ENCODE measurements at places on chromosomes 4 and X.

- no peak for DNase-seq
These were observed 48.8 kb upstream of the AFAP1 start for GRCh38 chr4:7988437-7988836.

- DNase-seq, result no peak
These were observed 117.6 kb upstream of the PCDH18 start for GRCh38 chr4:137649711-137650450.

DNA sequence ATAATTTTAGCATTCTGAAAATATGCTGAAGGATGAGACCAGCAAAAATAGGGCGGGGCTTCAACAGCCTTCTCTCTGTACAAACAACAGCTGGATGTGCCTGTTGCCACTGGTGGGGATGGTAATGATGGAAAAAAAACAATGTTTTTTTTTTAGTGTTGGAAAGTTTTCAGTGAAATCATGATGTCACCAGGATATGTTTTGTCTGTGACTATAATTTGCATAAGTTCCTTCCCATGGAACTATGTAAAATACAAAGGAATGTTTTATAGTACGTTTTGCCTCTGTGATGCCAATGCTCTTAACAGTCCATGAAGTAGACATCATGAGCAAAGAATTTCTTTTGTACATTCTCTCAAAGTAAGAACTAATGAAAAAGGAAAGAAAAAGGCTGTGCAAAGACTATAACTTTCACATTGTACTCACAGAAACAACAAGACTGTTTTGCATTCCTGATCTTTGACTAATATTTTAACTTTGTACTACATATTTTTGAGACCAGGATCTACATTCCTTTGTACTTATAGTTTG is 589.7 kb downstream of the SPRY1 start:
- peak; percentile 83 for DNase-seq

GRCh38 chrX:19017271-19017670 is 33.4 kb upstream of the PHKA2 start:
- no peak for DNase-seq

DNA sequence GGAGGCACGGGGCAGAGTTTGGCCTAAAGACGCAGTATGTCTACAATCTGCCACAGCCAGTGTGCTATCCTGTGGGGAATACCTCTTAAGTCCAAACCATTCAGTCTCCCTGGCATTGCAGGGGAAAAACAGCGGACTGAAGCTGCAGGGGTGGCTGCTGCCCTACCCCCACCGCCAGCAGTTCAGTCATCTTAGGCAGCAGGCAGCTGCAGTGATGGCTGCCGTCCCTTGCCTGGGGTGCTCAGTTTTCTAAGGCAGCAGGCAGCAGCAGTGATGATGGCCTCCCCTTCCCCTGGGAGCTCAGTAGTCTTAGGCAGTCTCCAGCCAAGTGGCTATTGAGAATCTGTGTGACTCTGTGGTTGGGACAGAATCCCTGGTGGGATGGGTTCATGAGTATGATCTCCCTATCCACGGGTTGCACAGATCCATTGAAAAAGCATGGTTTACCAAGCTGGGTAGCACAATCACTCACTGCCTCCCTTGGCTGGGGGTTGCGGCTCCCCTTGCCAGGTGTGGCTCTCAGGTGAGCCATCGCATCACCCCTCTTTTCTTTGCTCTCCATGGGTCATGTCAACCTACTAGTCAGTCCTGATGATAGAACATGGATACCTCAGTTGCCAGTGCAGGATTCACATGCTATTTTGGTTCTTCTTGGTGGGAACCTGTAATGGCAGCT is 48.9 kb upstream of the GRID2 start:
- DNase-seq, result no peak

- peak; percentile 56 for DNase-seq
These were observed 273.0 kb downstream of the ARHGAP24 start for GRCh38 chr4:85747882-85748491.

GRCh38 chr4:92305878-92306520 is 2.2 kb downstream of the GRID2 start:
- no peak for DNase-seq

DNA sequence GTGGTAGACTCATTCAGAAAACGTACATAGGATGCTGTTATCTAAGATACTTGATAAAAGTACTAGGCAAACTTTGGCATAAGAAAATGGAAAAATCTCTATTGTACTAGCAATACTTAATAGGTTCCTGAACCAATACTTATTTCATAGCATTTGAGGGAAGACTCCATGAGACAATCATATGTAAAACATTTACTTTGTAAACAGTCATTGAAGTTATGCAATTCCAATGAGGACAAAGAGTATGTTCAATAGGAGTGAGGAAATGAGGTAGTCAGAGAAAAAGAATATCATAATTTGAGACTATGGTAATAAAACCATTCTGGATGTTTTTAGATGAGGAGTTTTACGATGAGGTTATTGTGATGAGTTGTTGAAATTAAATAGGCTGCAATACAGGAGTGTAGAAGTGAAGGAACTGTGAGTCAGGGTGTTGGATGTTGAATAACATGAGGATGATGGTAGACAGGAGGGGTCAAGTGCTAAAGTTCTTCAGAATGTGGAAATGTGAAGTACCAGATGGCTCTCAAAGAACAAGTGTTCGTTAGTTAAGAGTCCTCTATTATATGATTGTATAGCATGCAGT is 397.9 kb downstream of the PPP3CA start:
- no peak for DNase-seq

DNA sequence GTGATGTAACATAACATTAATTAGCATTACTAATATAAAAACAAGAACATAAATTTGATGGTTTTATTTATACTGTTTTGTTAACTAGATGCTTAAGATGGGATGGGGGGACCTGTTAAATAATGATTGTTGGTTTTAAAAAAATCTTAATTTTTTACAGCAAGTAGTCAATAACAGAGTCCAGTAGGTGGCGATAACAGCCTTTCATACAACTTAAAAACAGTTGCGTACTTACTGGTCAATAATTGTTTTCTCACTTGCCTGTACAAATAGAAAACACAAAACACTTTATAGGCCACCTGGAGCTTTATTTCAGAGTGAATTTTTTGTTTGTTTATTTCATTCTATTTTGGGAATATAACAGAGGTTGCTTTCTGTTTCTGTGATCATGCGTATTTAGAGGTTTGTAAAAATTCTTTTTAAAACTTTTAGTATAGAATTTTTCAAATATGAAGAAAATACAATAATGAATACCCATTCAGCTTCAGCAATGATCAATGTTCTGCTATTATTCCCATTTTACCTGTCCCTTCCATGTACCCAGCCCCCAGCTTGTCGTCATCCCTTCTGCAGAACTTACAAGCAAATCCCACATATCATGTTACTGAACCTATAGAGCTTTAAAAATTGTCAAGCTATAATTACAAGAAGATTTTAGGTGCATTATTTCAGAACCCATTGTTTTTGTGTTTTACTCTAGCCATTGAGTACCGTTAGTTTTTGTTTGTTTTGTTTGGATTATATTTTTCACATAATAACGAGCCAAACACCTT is 97.1 kb downstream of the MRPL1 start:
- peak; percentile 16 for DNase-seq

DNA sequence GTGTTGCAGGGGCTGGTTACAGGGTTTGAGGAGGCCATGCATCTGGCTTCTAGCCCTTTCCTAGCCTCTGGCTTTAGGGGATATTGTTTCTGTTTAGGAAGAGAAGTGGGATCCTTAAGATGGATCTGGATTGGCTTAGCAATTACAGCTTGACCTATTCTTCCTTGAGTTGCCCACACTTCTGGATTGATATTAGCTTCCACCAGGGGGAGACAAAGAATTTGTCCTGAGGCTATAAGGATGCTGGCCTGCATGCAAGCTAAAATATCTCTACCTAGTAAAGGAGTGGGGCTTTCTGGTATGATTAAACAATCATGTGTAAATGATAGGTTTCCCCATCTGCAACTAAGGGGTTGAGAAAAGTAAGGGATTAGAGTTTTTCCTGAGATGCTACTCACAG is 117.2 kb downstream of the TEX13C start:
- DNase-seq, result no peak

DNA sequence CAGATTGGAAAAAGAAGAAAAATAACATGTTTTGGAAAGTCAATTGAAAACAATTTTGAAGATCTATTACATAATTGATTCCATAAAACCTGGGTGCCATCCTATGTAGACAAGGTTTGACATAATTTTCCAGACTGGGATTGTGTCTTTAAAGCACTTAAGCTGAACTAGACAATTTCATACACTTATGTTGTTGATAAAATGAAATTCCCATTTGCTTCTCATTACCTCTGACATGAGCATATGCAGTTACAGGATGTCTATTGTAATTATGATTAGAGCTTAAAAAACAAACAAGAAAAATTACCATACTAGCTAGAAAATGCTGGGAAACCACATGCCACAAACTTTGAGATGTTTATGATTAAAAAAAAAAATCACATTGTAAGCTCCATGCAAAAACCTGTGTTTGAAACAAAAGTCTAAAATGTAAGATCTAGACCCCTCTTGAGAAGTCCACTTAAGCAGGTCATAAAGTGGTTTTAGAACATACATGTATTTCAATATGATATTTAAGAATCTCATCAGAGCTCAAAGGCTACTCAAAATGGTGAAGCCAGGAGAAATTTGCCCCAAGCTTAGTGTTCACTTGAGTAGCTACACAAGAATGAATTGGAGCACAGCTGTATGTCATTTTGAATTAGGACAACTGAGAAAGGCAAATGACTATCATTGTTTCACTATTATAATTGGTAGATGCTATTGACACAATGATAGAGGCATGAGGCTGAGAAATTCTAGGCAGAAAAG is 181.1 kb upstream of the PABPC4L start:
- DNase-seq, result no peak

DNA sequence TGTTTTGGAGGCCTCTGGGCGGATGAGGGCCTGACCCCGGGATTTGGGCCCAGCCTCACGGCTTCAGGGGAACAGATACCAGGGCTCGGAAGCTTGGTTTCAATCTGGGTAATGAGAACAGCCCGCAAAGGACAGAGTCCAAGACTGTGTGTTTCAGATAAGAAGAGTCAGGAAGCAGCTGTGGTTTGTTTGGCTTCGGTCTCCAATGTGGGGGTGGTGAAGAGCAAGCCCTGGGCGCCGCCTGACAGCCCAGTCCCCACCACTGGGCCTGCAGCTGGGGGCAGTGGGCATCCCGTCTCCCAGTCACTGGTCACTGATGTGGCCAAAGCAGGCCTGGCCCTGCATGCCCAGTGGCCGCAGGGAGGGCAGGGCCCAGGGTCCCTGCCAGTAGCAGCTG is 9.1 kb downstream of the WFS1 start:
- no peak for DNase-seq

DNA sequence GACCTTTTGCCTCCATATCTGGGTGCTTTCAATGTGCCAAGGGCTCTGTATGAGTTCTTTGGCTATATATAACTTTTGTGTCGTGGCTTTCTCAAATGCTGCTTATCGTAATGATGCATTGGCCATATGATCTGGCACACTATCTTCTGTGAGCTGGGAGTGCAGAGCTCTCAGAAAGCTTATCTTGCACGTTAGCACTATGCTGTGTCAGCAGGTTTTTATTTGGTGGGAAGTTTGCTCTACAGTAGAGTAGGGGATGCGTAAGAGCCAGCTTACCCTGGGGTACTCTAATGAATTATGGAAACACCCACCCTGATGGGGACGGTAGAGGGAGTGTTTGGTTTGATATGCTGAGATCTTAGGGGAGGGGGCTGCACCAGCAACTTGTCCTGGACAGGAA is 119.6 kb downstream of the FAAH2 start:
- DNase-seq, result no peak

DNA sequence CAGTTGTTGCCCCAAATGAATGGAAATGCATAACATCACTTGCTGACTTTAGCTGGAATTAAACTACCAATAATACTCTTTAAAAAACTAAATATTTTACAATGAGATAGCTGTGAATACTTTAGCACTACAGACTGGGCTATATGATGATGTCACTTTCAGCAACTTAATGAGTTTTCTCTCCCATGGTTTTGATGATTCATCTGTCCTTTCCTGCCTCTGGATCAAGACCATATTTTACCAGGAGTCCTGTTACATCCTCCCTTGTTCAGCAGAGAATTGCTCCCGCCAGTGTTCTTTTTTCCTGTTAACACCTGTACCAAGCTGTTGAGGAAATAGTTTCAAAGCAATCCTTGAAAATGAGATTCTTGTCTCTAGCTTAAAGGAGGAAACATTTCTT is 543.0 kb downstream of the SPRY1 start:
- peak; percentile 66 for DNase-seq

- DNase-seq, result no peak
These were observed 495.2 kb downstream of the NLGN4X start for GRCh38 chrX:5733501-5733900.

DNA sequence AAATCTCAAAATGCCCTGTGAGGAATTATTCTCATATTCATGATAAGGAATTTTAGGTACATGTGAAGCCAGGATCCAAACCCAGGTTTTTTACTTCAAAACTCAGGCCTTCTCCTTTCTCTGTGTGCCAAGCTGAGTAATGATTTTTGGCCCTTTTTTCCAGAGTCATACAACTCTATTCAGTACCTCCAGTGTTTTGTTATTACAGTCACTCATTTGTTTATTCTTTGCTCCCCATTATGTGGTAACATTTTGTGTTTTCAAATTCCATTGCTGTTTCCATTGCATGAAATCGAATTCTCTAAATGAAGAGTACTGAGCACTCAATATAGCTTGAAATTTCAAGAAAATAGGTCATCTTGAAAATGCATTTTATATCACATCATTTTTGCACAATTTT is 315.4 kb downstream of the NR3C2 start:
- DNase-seq, result no peak
